ENCODE measurements at places on chromosomes 11 and 22.

DNA sequence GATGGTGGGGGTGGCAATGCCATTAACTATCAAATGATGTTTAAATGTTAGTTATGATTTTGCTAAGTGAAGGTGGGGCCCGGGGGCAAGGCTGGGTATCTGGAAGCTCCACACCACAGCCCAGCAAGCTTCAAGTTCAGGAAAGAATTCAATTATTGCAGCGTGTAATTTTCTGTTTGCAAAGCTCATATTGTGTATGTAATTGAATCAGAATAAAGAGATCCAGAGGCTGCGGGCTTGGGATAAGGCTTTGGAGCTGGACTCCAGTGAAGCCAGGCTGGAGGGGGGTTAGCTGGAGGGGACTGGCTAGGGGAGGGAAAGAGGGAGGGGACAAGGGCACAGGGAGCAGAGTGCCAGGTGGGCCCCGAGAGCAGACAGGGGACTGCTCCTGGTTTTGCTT lies 557.1 kb upstream of the CADM1 start:
- no peak overlapping the region for H3K4me3 ChIP-seq
- H3K27ac ChIP-seq = no peak overlapping the region
- no peaks in the 10 kb centered on the region for H3K4me1 ChIP-seq
- H3K36me3 ChIP-seq = no peaks in the 10 kb centered on the region
- DNase-seq = no peak

DNA sequence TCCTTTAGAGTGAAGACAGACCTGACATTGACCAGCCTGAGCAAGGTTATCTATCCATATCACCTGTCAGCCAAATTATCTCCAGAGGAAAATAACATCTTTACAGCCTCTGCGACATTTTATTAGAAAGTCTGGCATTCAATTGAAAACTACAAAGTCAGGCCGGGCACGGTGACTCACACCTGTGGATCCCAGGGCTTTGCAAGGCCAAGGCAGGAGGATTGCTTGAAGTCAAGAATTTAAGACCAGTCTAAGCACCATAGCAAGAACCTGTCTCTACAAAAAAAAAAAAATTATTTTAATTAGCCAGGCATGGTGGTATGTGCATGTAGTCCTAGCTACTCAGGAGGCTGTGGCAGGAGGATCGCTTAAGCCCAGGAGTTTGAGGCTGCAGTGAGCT lies 141.6 kb downstream of the RCN1 start:
- H3K36me3 ChIP-seq = no peaks in the 10 kb centered on the region
- no peaks in the 10 kb centered on the region for H3K27me3 ChIP-seq
- H3K4me1 ChIP-seq = no peaks in the 10 kb centered on the region
- no peak for DNase-seq
- no peak overlapping the region for H3K4me3 ChIP-seq
- no peak overlapping the region for H3K27ac ChIP-seq

- no peak for DNase-seq
- no peak overlapping the region for H3K4me3 ChIP-seq
- H3K27me3 ChIP-seq = peaks cover 5% of the 10 kb centered on the region
- H3K4me1 ChIP-seq = no peaks in the 10 kb centered on the region
- no peak overlapping the region for H3K27ac ChIP-seq
- no peaks in the 10 kb centered on the region for H3K36me3 ChIP-seq
Observed at GRCh38 chr11:113457784-113458183, 17.4 kb downstream of the DRD2 start.

GRCh38 chr11:66974724-66975404 lies at the start of gene C11orf86:
Gene C11orf86, plus strand, starts transcription at chr11:66975304. Its CDS starts 59 bp downstream, at chr11:66975363.
- no peaks in the 10 kb centered on the region for H3K27me3 ChIP-seq
- H3K4me1 ChIP-seq = peaks cover 12% of the 10 kb centered on the region
- no peak for DNase-seq
- H3K27ac ChIP-seq = no peak within 1 kb of the TSS
- H3K36me3 ChIP-seq = no peaks in the 10 kb centered on the region
- H3K4me3 ChIP-seq = no peak within 1 kb of the TSS

DNA sequence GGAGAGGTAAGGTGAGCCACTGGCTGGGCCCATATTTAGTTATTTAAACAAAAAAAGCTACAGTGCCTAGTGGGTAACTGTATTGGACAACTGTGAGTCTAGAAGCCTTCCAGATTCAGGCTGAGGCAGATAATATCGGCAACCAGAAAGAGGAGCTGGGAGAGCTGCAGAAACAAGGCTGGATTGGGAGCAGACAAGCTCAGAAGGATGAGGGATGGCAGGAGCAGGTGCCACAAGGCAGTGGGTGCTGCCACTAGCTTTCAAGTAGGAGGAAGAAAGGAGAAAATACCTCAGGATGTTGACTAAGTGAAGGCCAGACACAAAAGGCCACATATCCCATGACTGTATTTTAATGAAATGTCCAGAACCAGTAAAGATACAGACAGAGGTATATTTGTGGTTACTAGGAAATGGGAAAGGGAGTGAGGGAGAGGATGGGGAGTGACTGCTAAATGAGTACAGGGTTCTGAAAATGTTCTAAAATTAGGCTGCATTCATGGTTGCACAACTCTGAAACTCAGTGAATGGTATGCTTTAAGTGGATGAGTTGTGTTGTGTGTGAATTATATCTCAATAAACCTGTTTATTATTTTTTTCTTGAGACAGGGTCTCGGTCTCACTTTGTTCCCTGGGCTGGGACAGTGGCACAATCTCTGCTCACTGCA lies 11.8 kb upstream of the RAPSN start:
- H3K4me3 ChIP-seq = no peak overlapping the region
- no peak overlapping the region for H3K27ac ChIP-seq
- H3K27me3 ChIP-seq = no peaks in the 10 kb centered on the region
- DNase-seq = no peak
- peaks cover 18% of the 10 kb centered on the region for H3K36me3 ChIP-seq

DNA sequence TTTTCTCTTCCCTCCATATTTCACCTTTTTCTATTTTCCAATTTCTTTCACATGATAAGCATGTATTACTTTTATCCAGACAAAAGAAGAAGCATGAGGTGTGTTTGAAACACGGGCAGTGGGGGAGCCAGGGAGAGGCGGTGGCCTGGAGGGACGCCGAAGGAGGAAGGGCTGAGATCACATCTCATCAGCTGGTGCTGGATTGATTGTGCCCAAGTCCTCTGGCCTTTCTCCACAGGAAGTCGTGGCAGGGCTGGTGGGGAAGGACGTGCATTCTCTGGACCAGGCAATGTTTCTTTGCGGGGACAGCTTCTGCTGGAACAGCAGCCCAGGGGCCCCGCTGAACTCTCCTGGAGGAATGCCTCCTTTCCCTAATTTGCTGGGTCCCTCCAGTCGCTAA lies 82.9 kb downstream of the MIAT start:
- DNase-seq = no peak
- no peak overlapping the region for H3K4me3 ChIP-seq
- no peak overlapping the region for H3K27ac ChIP-seq
- H3K4me1 ChIP-seq = no peaks in the 10 kb centered on the region

GRCh38 chr11:33835143-33835878 lies 56.6 kb downstream of the LMO2 start:
- H3K27ac ChIP-seq = no peak overlapping the region
- H3K4me1 ChIP-seq = no peaks in the 10 kb centered on the region
- H3K4me3 ChIP-seq = no peak overlapping the region
- no peaks in the 10 kb centered on the region for H3K36me3 ChIP-seq
- no peaks in the 10 kb centered on the region for H3K27me3 ChIP-seq
- DNase-seq = no peak

DNA sequence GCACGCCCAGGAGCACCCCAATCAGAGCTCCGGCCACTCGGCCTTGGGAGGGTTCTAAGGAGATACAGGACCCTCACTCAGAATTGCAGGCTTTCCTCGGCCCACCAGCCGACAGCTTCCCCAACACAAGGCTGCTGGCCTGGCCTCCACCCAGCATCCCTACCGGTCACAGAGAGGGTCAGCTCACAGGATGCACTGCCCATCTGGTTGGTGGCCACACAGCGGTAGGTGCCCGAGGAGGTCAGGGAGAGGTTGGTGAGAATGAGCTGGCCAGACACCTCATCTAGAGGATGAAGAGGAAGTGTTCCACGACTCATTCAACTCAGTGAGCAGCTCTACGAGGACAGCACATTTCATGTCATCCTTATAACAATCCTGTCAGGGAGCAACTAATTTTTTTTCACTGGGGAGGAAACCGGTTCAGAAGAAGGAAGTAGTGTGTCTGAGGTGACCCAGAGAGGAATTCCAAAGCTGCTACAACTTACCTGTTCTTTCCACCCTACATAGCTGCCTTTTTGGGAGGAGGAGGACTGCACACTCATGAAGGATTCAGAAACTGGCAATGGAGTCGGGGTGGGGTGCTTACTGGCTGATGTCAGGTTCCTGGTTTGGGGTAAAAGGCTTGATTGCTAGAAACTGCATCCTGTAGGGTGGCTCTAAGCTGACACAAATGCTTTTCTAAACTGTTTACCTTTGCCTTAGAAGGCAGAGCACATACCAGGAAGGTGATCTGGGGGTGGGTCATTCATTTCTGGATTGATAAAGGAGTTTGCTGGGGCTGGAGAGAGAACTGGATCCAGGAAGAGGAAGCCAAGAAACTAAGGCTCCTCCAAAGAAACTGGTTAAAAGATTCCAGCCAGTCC lies 3.3 kb downstream of the VSIG2 start:
- DNase-seq = no peak
- H3K4me1 ChIP-seq = peaks cover 47% of the 10 kb centered on the region
- no peak overlapping the region for H3K4me3 ChIP-seq
- H3K27ac ChIP-seq = peak overlapping the region; percentile 85

- H3K27ac ChIP-seq = no peak overlapping the region
- peaks cover 4% of the 10 kb centered on the region for H3K36me3 ChIP-seq
- H3K4me3 ChIP-seq = no peak overlapping the region
Observed at GRCh38 chr22:50702261-50702671, 29.6 kb downstream of the SHANK3 start.

DNA sequence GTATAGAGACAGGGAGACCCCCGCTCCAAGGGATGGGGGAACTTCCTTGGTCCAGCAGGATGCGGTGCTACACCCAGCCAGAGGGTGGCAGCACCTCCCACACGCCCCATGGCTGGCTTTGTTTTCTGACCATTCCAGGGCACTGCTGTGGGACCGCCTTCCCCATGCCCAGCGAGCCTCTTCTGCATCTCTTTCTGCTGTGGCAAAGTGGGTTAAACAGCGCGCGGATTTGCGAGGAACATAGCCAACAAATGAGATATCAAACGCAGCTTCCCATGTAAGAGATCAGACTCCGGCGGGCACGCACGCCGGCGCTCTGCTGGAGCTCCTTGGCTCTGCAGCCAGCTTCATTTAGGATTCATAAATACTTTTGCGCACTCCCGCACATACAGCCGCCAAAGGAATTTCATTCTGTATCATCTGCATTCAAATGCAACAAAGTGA lies 485.8 kb upstream of the CADM1 start:
- peak; percentile 71 for DNase-seq
- no peaks in the 10 kb centered on the region for H3K4me1 ChIP-seq
- H3K36me3 ChIP-seq = no peaks in the 10 kb centered on the region
- H3K4me3 ChIP-seq = no peak overlapping the region

GRCh38 chr22:21764038-21764804 lies 28.6 kb upstream of the YPEL1 start:
- no peak overlapping the region for H3K4me3 ChIP-seq
- peak; percentile 9 for DNase-seq
- H3K36me3 ChIP-seq = peaks cover 84% of the 10 kb centered on the region
- no peaks in the 10 kb centered on the region for H3K4me1 ChIP-seq
- no peaks in the 10 kb centered on the region for H3K27me3 ChIP-seq
- no peak overlapping the region for H3K27ac ChIP-seq

DNA sequence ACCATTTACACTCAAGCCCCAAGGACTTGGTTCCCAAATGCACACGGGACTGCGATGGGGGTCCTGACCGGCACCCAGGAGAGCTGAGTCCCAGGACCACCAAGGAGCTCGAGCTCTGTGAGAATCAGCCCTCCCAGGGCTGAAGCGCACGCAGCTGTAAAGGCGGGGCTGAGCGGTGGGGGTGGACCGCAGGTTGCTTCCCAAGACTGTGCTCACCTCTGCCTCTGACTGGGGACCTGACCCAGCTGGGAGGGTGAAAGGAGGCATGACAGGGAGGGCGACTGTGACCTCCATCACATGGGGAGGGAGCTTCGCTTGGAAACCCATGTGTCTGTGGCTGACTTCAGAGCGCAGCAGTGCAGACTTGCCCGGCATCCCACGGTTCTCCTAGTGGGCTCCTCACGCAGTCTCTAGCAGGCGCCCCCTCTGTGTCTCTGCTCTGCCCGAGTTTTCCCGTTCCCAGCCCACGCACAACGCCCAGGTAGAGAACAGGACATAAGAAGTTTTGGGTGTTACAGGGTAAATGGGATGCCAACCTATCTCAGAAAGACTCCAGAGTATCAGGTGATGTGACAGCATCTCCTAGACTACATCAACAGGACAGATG lies 15.4 kb upstream of the NAP1L4 start:
- H3K4me3 ChIP-seq = no peak overlapping the region
- no peaks in the 10 kb centered on the region for H3K4me1 ChIP-seq
- H3K36me3 ChIP-seq = peaks cover 67% of the 10 kb centered on the region
- no peak overlapping the region for H3K27ac ChIP-seq

GRCh38 chr22:45034156-45034555 lies 24.4 kb upstream of the PHF21B start:
- H3K4me3 ChIP-seq = no peak overlapping the region
- H3K27me3 ChIP-seq = peaks cover 20% of the 10 kb centered on the region
- DNase-seq = no peak
- no peak overlapping the region for H3K27ac ChIP-seq

- peaks cover 4% of the 10 kb centered on the region for H3K27me3 ChIP-seq
- no peak overlapping the region for H3K4me3 ChIP-seq
- H3K36me3 ChIP-seq = no peaks in the 10 kb centered on the region
- no peak for DNase-seq
- no peak overlapping the region for H3K27ac ChIP-seq
- H3K4me1 ChIP-seq = no peaks in the 10 kb centered on the region
Observed at GRCh38 chr11:121282386-121282785, 10.2 kb upstream of the SC5D start.

DNA sequence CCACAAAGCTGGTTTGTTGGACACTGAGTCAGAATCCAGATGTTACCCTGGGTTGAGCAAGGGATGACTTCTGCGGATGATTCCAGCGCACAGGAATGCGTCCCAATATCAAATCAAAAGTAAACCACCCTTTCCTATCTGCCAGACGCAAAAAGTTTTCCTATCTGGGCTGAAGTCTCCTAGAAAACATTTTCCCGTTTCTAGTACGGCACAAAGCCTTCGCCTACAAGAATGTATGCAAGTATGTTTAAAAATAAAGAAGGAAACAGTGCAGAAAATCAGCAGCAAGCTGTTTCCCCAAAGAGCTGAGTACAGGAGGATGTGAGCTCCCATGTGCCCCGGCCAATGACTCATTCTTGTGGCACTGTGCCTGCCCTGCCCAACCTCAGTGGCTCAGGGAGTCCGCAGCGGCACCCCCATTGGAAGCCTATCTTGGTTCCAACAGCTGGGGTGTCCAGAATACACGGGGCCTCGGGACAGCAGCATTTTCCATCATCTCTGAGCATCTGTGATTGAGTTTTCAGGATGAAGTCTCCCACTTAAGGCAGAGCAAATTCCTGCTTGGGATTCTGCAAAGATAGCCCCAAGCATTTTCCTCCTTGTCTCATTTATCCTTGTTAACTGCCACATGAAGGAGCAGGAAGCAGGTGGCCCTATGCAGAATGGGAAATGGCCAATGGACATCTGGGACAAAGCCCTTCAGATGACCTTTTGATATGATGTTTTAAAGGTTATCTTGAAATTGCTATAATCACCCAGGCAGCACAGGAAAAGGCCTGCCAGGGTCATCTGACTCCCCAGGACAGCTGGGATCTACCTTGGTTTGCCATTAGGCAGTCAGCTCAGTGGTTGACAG lies 17.5 kb downstream of the KCNJ5 start:
- no peaks in the 10 kb centered on the region for H3K36me3 ChIP-seq
- no peak overlapping the region for H3K27ac ChIP-seq
- H3K4me3 ChIP-seq = no peak overlapping the region
- no peaks in the 10 kb centered on the region for H3K27me3 ChIP-seq
- peaks cover 40% of the 10 kb centered on the region for H3K4me1 ChIP-seq
